Right cardiac atrium (tissue), 5 donors: ENCODE measurements at places on chromosomes 1 and 21.
A peak's percentile ranks its signal among the peaks of the same experiment; 100 is the strongest.

DNA sequence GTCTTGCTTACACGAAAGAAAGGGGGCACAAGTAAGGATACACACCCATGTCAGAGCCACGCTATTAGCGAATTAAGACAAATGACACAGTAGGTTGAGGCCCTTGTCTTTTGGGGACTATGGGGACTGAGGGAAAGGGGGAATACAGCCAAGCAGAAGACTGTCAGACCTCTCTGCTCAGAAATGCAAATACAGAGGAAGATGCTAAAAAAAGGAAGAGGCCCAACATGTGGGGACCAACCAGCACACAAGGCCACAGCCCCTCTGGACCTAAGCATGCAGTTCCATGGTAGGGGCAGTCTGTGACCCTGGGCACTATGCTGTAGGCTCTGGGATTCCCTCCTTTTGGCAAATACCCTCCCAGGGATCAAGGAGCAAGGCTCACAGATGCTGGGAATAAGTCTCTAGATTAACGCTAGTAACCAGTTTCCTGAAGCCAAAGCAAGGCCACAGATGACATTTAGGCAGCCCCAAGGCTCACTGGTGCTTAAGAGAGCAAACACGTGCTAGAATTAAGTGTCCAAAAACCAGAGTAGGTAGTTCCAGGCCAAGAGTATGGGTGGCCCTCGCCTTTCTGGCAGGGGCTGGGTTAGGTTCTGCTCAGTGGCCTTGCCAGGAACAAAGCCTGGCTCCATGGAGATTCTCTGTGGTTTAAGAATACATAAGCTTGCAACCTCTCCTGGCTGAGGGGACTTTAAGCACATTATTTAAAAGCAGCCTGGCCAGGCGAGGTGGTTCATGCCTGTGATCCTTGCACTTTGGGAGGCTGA lies 38.2 kb downstream of the RABIF start:
- DNase-seq = peak; percentile 34

DNA sequence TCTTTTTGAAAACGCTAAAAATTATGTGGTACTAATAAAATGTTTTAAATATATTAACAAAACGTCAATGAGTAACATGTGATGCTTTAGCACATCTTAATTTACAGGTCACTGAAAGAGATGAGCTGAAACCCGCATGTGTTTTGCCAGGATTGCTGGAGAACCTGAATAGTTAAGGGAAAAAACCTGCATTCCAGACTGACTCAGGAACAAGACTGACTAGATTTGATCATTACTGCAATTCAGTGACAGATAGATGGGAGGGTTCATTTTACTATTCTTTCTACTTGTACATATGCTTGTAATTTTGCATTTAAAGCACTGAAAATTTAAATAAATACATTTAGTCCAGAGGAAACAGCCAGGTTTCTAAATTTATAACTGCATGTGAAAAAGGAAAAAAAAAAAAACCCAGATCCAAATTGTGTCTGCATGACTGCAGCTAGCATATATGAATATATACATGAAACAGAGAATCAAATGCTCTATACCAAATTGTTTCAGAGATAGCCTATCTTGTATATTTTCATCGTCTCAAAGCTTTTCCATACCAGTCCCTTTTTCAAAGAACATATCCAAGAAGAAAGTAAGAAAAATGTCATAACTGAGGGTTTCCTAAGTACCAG lies 71.7 kb downstream of the APP start:
- DNase-seq = no peak

DNA sequence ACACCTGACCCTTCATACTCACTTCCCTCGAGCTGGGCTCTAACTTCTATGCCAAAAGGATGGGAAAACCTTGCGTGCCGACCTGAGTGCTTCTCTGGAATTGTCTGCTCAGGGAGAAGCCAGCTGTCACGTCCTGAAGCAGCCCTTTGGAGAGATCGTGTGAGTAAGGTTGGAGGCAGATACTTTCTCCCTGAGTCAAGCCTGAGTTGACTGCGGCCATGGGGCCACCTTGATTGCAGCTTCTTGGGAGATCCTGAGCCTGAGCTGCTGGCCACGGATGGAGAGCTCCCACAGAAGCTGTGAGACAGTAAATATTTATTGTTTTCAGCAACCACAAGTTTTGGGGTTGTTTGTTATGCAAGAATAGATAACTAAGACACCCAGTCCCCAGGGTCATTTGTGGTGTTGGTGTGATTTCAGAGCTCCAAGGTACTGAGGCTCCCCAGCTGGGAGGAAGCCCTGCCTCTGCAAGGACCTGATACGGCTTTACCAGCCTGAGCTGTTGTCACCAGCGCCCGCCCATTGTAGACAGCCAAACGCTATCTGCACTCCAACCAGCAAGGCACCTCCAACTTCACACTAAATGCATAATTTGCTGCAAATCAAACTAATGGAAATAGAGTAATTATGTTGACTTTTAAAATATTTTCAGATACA lies 531.6 kb downstream of the PTPRU start:
- no peak for DNase-seq

- no peak for DNase-seq
These were observed 1190.9 kb upstream of the PRMT6 start for GRCh38 chr1:105865546-105865945.

DNA sequence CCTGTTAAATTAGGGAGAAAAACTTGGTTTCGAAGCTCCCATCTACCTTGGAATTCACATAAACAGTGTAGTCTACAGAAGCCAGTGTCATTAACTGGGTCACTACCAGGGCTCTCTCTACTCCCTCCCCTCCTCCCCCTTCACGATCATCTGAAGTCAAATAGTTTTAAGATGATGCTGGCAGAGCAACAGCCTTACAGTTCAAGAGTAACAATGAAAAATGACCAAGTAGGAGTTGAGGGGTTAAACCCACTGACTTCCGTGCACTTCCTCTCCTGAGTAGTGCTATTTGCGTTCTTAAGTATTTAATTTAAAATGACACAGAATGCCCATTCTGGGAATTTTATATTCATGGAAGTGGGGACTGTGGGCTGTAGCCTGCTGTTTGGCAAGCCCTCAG lies 236.9 kb downstream of the SIPA1L2 start:
- DNase-seq = no peak

GRCh38 chr1:22930240-22930912 lies 42.3 kb downstream of the LACTBL1 start:
- DNase-seq = peak; percentile 44

- no peak for DNase-seq
These were observed 197.1 kb upstream of the PBX1 start for GRCh38 chr1:164361927-164362326.

DNA sequence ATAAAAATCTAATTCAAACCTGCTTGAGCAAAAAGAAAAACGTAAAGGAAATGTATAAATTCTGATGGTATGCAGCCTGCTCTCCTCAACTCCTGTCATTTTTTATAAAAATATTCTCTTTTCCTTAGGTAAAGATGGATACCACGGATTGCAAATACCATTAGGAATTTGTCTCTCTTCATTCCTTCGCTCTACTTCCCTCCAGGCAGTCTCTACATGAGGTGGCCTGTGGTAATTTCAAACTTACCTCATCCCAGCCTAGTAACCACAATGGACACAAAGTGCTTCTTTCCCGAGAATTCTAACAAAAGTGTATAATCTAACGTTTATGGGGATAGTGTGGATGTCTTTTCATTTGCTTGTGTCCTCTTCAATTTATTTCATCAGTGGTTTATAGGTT lies 239.5 kb upstream of the LRRC7 start:
- no peak for DNase-seq

GRCh38 chr1:103056423-103056822 lies 51.9 kb downstream of the COL11A1 start:
- no peak for DNase-seq

DNA sequence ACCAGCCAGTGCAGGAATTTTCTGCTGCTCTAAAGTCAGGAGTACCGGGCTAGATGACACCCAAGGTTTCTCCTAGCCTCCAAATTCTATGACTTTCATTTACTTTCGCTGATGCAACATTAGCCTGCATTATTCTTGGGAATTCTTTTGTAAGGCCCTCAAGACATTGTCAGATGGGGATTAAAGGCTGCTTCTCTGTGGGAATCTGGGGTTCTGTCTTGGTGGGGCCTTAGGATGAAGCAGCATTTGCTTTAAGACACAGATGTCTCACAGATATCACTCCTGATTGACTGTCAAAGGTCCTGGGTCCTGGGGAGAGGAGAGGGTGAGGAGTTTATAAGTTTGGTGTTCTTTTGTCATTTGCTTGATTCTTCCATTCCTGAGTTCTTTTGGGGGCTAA lies 11.6 kb downstream of the PKP1 start:
- DNase-seq = no peak

- DNase-seq = peak; percentile 92
These were observed 78.1 kb downstream of the DHRS3 start for GRCh38 chr1:12539705-12540579.

- no peak for DNase-seq
These were observed 19.0 kb downstream of the MRPS6 start for GRCh38 chr21:34092262-34092921.

GRCh38 chr1:150561974-150562445 lies 12.8 kb downstream of the ADAMTSL4 start:
- DNase-seq = peak; percentile 96

GRCh38 chr1:77056525-77056924 lies 162.7 kb downstream of the PIGK start:
- DNase-seq = no peak

DNA sequence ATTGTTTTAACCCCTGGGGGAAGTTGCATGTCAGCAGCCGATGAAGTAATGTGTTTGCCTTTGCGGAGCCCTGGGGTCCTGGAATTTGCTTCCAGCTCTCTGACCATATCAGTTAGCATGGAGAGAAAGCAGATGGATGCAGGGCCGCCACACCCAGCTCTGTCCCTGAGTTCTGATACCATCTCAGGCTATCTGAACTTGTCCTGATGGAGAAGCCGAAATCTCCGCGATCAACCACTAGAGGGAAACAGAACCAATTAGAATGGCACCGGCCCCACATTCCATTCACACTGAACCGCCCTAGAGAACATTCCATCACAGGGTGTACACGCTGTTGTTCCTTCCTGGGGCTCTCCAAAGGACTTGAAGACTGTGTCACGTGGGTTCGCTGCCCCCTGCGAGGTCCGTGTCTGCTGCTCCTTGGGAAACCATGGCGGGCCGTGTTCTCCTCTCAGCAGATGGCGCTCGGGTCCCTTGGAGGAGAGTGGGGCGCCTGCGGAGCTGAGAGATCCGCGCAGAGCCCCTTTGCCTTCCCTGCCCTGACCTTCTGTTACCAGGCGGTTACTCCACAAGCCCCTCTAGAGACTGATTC lies 75.4 kb downstream of the ABCA4 start:
- DNase-seq = peak; percentile 95

DNA sequence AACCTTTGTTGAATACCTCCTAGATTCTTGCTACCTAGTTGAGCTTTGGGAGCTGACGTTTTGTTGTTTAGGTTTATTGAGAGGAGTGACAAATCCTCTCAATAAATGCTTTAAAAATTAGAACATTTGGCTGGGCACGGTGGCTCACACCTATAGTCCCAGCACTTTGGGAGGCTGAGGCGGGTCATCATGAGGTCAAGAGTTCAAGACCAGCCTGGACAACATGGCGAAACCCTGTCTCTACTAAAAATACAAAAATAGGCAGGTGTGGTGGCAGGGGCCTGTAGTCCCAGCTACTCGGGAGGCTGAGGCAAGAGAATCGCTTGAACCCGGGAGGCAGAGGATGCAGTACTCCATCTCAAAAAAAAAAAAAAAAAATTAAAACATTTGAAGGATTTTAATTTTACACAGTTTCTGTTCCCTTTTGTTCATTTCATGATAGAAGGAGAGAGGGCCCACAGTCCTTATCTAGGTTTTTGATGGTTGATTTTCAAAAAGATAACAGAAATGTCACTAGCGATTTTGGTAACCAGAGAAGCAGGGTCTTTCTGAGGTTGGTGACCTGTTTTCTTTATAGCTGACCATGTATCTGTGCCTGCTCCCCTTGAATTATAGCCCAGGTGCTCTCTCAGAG lies 44.2 kb upstream of the PIGV start:
- no peak for DNase-seq

DNA sequence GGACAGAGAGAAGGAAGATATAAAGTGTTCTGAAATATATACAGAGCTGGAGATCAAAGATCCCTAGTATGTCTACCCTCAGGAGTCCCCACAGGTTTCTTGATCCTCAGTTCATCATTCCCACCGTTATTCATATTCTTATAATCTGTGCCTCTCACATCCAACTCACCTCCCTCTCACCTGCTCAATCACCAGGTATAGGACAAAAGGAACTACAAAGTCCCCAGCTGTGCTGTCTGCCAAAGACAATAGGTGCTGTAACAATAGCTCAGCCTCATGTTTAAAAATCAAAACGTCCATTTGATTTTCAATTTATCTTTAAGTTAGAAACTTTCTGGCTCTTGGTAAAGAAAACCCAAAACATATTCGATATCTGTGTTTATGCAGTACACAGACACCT lies 121.1 kb upstream of the PKN2 start:
- no peak for DNase-seq

- DNase-seq = no peak
These were observed 440.3 kb upstream of the B3GALT2 start for GRCh38 chr1:193626695-193627094.

DNA sequence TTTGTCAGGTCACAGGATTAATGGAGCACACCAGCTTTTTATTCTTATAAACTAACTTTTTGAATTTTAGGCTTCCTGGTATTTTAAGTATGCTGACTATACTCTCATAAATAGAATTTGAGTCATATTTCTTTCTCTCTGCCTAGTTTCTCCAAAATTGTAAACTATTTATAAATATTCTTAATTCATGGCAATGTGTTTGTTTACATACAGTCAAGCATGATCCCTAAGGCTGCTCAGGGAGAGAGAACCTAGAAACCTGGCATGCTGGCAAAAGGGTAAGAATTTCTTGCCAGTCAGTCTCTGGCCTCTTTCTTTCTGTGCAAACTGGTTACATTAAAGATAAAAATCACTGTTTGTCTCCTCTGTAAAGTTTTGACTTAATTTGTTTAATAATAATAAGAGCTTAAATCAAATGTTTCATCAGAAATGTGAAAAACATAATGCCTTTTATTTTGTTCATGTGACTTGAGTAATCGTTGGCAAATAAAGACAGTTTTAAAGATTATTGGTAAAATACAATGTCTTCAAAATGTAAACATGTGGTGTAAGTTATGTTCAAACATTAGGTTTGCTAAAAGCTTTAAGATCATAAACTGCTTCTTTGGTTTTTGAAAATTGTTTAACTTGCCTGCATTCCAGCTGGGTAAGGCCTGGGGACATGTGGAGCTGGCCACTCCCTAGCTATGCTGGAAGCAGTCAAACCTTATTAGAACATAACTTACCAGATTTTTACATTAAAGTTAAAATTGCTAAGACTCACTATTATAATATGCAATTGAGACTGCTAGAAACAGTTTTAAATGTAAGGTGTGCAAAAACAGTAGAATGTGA lies 1401.7 kb downstream of the NCAM2 start:
- no peak for DNase-seq

DNA sequence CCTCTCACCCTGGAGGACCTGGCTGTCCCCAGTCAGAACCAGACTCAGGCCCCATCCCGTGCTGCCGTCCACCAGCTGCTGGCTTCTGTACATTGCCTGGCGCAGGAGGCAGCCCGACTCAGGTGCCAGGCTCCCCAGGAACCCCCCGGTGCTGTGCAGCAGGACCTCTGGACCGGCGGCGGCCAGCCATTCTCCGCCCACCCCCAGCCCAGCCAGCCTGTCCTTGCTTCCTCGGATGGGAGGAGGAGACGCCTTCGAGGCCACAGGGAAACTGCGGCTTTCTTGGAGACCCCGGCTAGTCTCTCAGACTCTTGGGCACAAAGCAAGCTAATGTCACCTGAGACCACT lies 4.4 kb downstream of the C1orf167 start:
- DNase-seq = no peak
